ENCODE measurements at places on chromosomes 16 and 17.

DNA sequence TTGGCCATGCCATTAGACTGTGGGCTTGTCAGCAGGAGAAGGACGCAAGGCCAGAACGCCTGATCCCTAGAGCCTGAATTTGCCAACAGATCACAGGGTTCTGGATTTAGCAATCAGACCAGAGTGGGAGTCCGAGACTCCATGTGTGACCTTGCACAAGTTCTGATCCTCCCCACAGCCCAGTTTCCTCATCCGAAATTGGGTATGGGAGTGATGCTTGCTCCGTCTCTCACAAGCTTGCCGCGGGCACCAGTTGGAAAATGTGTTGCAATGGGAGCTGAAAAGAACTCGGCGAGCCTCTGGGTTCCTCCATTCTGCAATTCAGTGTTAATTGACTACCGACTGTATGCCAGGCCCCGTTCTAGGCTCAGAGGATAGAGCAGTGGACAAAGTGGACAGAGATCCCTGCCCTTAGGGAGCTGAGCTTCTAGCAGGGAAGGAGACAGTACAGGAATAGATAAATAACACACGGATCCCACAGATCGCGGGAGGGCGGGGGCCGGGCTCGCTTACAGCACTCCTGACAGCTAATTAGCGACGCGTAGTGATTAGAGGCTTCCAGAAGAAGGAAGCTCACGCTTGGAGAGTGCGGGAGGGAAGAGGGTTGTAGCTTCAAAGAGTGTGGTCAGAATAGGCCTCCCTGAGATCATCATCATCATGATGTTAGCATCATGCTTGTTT, 150.4 kb upstream of the CIBAR2 start:
- DNase-seq = no peak

- no peak for DNase-seq
These were observed 35.2 kb downstream of the TSC2 start for GRCh38 chr16:2082983-2083364.

GRCh38 chr17:41647940-41648410, 23.6 kb upstream of the KRT17 start:
- peak; percentile 88 for DNase-seq

GRCh38 chr17:79803421-79803996, 6.6 kb upstream of the CBX8 start:
- DNase-seq = no peak

DNA sequence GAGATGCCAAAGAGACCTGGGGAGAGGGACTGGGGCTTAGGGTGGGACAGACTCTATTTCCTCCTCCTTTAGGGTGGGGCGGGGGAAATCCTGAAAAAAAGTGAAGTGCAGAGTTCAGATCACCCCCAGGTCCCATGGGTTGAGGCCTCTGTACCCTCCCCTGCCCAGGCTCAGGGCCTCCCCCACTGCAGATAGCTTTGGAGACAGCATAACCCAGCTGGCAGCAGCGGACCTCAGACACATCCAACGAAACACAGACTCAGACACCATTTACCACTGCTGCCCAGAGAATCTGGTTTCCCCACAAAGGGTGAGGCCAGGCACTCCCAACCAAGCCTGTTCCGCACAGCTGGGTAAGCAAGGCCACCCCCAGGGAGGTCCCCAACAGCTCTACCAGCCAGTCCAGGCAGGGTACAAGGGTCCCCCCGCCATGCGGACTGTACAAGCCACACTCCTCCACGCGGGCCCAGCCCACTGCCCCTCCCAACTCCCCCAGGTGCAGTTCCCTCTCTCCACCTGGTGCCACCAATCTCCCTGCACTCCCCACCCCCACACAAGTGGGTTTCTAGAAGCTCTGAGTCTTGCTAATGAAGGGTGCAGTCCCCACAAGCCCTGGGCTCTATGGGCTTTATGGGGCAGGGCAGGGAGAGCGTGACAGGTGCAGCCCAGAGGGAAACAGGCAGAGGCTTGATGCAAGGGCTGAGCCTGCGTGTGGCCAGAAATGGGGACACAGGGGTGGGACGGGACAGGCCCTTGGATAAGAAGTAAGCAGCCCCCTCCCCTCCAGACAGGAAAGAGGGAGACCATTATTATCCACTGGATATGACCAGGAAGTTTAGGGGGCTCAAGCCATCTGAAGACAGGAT, 8.9 kb downstream of the RHBDF2 start:
- no peak for DNase-seq

- no peak for DNase-seq
These were observed 86.9 kb downstream of the MRM3 start for GRCh38 chr17:869086-869485.

- no peak for DNase-seq
These were observed 64.3 kb downstream of the KLHDC4 start for GRCh38 chr16:87701505-87701921.

DNA sequence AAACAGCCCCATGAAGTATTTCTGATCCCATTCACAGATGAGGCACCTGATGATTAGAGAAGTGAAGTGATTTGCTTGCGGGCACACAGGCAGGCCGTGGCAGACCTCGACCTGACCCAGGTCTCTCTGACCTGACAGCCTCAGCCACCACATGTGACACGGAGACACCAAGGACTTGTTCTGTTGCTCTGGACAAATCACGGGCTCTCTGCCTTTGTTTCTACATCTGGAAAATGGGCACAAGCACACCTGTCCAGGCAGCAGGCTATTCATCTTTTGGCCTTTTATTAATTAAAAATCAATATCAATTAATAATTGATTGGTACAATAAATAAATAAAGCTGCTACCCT, 3.4 kb downstream of the MAP3K14 start:
- no peak for DNase-seq

GRCh38 chr16:83615141-83615952, 192.4 kb upstream of the HSBP1 start:
- DNase-seq = no peak

GRCh38 chr16:67708368-67708771, 10.7 kb downstream of the GFOD2 start:
- DNase-seq = no peak

DNA sequence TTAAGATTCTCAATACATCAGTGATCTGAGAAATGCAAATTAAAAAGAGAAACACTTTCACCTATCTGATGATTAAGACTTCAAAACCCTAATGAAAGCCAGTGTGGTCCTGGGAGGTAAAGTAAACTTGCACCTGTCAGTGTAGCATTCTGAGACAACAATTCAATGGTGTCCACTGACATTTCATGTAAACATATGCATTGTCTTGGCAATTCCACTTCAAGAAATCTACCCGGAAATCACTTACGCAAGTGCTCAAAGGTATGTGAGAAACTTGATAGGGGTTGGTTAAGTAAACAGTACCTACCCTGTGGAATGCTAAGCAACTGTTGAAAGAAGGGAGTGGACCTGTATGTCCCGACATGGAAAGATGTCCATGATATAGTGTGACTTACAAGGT, 2.1 kb downstream of the ST6GALNAC1 start:
- no peak for DNase-seq

- no peak for DNase-seq
These were observed 263.5 kb downstream of the SNX29 start for GRCh38 chr16:12240036-12240435.

DNA sequence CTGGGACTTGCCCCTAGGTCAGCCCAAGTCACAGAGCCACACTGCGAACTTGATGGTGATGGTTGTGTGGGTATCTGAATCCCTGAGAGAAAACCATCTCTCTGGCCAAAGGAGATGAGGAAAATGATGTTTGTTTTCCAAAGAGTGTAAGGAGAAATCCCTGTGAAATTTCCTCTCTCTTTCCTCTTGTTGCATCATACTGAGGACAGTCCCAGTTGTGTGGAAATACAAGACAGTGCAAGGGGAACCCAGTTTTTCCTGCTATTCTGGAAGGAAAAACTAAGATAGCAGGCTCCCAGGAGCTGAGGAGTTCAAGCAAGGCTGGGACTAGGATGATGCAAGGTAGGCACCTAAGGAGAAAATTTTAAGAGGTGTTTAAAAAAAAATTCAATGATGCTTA, 86.8 kb upstream of the TOM1L1 start:
- DNase-seq = no peak

DNA sequence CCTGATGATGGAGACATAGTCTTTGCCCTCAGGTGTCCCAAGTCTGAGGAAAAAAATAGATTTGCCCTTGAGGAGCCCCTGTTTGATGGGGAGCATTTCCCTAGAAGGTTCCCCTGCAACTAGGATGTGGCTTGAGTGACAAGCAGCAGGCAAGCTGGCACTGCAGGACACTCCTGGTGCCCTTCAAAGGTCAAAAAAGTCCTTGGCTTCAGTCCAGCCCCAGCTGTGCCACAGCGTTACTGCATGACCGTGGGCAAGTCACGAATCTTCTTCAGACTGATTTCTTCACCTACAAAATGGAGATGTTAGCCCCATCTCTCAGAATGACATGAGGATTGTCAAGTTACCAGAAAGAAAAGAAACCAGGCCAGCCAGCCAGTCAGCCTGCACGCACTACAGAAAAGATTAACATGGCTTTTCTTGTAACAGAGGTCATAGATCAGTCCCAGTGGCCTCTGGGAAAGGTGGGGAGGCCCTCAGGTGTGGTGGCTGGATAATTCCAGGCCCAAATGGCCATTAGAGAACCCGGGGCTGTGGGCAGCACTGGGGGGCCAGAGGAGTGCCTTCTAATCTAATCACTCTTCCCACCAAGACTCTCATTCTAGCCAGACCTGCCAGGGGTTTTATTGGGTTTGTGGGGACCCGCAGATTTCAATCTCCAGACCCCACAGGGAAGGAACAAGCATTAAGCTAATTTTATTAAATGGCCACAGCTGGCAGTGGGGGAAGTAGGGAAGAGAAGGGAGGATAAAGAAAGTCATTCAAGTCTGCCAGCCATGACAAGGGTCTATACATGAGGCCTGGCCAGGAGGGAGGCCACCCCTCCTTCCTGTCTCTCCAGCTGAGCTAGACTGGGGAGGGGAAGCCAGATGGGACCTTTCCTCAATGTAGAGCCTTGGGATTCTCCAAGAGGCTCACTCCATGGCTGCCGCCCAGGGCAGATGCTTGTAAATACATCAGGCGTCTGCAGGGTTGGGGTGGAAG, 9.7 kb upstream of the KIF18B start:
- DNase-seq = no peak

GRCh38 chr16:60949800-60950199, 1086.4 kb downstream of the CDH8 start:
- DNase-seq = no peak

- DNase-seq = no peak
These were observed 61.0 kb downstream of the PLD6 start for GRCh38 chr17:17144916-17145665.

DNA sequence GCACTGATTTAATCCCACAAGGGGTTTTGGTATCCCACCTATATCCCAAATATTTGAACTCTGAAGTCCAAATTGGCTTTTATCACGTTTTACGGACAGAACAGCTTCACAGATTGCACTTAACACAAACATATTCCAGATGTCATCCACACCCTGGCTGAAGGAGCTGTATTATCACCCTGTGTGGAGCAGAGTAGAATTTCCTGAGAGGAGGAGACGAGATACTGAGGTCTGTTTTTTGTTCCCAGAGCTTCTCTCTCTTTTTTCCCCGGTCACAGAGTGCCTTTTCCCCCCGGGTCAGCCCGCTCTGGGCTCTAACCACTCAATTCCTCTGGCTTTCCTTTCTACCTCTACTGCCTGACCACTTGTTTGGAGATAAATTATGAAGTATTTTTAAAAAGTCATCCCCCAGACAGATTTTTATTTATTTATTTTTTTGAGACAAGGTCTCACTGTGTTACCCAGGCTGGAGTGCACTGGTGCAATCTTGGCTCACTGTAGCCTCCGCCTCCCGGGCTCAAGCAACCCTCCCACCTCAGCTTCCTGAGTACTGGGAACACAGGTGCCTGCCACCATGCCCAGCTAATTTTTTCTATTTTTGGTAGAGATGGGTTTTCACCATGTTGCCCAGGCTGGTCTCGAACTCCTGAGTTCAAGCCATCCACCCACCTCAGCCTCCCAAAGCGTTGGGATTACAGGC, 30.7 kb downstream of the DNAH2 start:
- no peak for DNase-seq

GRCh38 chr17:82322526-82323453, 5.4 kb upstream of the CD7 start:
- DNase-seq = no peak

- no peak for DNase-seq
These were observed 5.6 kb upstream of the TUBG2 start for GRCh38 chr17:42653179-42654124.

DNA sequence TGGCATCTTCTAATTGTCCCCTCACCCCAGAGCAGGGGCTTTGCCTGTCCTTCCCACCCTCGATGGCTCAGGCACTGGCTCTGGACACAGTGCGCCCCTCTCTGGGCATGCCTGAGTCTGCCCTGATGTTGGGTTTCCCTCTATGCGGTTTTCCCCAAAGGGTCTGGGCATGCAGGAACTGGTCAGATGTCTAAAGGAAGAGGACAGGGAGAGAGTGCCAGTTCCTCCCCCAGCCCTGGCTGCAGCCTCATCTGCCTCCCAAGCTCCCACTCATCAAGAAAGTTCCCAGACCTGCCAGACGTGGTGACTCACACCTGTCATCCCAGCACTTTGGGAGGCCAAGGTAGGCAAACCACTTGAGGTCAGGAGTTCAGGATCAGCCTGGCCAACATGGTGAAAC, 41.3 kb upstream of the PABPN1L start:
- DNase-seq = no peak

DNA sequence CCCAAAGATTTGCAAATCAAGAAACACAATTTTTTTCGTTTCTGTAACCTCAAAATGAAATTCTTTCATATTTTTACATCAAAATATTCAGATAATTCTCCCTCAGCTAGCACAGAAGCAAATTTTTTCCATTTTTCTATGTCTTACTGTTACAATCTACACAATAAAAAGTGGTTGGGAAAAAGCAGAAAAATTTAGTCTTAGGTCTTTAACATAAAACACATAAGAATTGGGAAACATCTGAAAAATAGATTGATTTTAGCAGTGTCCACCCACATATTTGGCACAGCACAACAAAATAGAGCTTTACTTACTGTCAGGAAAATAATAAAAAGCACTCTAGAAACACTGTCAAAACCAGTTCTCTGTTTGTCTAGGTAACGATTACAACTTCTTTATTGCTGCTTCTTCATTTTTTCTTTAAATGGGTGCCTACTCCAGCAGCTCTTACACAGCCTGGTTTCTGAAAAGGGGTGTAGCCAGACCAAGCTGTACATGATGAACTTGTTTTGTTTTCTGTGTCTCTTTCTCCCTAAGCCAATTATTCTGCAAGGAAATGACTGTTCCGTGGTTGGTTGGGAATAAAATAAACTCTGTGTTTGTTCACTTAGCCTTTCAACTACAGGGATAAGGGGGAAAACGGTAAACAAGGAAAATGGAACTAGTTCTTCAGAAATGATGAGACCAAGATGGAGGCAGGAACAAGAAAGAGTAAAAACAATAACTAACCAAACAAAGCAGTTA, at the start of gene ABCA6:
Gene ABCA6 (minus strand): TSS at position 465 of the 744 bp plus-strand sequence. CDS start 1,192 bp downstream, outside the sequence.
- DNase-seq = no peak

GRCh38 chr16:11190588-11191560, 65.1 kb downstream of the SOCS1 start:
- DNase-seq = no peak

All from activated CD4-positive, alpha-beta T cell treated with anti-CD3 and anti-CD28 coated beads, Interleukin-2, amount 10 ng/mL, durations not matched to agents 7 days and 5 days (primary cell).